ENCODE measurements at places on chromosomes 5 and 9.

DNA sequence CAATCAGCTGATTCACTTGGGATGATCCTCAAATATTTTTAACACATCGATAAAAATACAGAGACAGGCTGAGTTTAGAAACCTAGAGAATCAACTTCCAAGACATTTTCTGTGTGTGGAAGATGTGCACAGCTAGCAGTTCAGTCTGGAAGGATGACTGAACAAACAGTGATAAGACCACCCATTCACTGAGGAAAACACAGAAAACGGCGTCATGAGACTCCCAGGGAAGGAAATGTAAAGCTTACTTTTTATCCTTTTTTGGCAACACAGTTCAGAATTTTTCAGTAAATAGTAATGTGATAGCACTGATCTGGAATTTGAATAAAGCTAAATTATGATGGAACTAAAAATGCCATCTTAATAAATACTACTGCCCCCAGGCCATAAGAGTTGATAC, 277.6 kb downstream of the SEMA5A start:
- no peak for DNase-seq

DNA sequence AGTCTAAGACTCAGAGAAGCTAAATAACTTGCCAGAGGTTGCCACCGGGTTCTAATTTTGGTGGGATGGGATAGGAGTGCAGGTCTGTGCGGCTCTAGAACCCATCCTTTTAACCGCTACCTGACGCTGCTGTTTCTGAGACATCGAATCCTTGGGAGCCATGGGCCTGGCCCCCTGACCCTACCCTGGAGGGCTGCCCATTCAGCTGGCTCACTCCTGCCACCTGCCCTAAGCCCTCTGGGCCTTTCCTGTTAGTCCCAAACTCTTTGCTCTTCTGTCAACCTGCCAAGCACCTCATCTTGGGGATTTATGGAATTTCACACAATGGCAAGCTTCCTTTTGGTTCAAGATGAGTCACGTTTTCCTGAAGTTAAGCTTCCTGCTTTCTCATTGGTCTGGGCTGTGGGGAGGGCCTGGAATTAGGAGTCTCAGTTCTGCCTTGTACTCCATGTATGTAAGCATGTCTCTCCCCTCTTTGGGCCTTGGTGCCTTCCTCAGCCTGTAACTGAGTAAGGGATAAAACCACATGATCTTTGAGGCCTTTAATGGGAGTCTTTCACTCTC, 26.6 kb downstream of the ENHO start:
- no peak for DNase-seq

DNA sequence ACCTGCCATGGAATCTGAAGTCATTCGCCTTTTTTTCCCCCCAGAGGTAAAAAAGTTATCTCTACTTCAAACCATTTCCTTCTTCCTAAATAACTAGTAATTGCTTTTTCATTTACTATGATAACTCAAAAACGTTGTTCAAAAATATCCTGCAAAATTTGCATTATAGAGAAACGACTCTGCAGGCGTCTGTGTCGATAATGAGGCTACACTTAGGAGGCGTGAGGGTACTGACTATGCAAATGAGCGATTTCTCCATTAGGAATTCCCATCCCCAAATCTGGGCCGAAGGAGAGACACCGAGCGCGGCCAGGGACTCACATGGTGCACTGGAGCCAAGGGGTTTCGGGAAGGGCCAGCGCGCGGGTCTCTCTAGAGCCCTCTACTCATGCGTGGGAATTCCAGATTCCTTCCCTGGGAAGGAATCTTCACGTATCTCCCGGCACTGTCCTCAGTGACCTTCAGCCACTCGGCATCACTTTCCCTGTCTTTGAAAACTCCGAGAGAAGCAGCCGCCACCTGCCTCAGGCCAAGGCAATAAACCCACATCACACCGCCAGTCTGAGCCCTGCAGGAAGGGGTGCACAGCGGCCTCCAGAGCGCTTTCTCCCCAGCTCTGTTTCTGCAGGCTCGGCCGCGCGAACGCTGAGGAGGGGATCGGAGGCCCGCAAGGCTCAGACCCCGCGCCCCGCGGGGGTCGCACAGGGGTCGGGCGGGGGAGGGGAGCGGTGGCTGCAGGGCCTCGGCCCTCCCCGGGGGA, 718 bp upstream of the DENND4C start:
- DNase-seq, result no peak

DNA sequence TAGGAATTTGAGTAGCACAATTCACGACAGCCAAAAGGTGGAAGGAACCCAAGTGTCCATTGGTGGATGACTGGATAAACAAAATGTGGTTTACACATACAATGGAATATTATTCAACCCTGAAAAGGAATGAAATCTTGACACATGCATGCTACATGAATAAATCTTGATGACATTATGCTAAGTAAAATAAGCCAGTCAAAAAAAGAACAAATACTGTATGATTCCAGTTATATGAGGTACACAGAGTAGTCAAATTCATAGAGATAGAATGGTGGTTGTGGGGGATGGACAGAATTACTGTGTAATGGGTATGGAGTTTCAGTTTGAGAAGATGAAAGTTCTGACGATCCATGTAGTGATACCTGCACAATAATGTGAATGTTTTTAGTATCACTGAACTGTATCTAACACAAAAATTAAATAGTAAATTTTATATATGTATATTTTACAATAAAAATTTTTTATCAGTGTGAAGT, 117.7 kb upstream of the GNA14 start:
- no peak for DNase-seq

- DNase-seq, result no peak
Observed at GRCh38 chr5:66828548-66829357, 232.6 kb downstream of the MAST4 start.

DNA sequence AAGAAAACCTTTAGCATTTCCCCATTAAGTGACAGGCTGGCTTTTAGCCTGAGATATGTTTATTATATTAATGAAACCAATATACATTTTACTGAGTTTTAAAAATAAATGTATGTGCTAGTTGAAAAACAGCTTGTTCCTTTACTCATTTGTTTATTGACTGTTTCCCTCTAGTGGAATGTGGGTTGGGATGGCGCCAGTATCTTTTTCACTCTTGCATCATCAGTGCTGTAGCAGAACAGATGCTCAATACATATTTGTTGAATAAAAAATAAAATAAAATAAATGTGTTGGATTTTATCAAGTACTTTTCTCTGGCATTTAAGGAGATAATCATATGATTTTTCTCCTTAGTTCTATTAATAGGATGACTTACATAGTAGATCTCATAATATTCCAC, 43.0 kb downstream of the FSTL4 start:
- no peak for DNase-seq

DNA sequence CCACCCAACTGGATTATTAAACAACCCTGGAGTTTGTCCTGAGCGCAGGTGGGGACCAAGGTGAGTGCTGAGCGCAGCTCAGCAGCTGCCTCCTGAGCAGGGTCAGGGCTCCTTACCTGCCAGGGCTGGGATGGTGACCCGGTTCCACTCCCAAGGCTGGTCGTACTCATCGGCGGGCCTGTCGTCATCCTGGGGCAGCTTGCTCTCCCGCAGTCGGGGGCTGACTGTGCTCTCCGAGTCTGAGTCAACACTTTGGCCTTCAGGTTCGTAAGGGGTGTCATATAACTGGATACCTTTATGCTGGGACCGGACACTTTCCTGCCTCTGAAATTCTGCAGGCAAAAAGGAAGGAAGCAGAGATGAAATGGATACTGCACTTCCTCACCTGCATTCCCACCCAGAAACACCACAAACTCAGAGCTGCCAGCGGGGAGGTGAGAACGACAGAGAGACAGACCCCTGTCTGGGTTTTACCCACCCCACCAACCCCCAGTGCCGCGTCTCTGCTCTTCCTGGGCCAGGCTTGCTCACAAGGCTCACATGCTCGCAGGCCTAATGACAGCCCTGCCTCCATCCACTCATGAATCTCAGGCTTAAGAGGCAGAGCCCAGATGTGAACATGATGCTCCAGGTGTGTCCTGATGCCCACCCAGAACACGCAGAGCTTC, 70.7 kb upstream of the SLC25A51 start:
- DNase-seq, result no peak

DNA sequence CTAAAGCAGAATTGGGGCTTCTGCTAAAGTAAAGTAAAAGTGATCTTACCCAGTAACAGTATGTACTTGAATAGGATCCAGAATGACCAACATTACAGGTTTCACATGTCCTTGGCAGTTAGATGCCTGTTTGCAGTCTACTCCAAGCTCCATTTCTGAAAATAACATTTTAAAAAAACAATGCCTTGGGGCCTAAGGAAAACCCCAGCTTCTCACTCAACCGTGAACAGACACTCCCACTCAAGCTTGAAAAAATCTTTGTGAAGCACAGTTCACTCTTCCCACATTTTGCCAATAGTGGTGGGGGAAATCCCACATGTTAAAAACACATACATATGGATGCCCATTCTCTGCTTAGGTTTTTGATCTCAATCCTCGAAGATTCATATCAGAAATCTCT, 304.1 kb downstream of the ARRDC3 start:
- DNase-seq, result no peak
